ENCODE measurements at places on chromosomes 12 and 14. TPM values are rescaled to one million over a fixed set of nuclear protein-coding genes. Genes with fewer than 3 reads are reported as not detected.

FGF23 gene
- total RNA-seq: not detected

PLA2G1B gene
- total RNA-seq: not detected

APOF gene
- not detected for total RNA-seq

NPFF gene
- total RNA-seq: not detected

NOVA1 gene
- 5.3 TPM for total RNA-seq

TMEM132C gene
- total RNA-seq: not detected

Data from A549 treated with RU486 at 1 μM for 4 hours (cell line).